ENCODE measurements at places on chromosomes 1 and 21.

DNA sequence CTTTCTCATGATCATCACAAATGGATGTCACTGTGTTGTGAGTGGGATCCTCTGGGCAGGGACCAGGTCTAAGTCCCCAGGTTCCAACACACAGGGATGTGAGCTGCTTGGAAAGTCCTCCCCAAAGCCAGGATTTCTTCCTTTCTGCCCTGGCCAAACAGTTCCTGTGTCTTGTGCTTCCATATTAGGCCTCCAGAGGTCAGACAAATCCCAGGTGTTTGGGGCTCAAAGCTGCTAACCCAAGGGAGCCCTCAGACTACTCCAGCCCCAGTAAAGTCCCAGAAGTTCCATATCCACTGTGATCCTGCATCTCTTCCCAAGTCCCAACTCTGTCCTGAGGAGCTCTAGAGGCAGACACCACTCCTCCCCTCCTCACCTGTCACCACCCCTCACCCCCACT is 27.7 kb upstream of the MAGOH start:
- no peak overlapping the region for H3K27ac ChIP-seq
- H3K4me3 ChIP-seq, result no peak overlapping the region
- no peaks in the 10 kb centered on the region for H3K27me3 ChIP-seq
- H3K4me1 ChIP-seq, result no peaks in the 10 kb centered on the region

DNA sequence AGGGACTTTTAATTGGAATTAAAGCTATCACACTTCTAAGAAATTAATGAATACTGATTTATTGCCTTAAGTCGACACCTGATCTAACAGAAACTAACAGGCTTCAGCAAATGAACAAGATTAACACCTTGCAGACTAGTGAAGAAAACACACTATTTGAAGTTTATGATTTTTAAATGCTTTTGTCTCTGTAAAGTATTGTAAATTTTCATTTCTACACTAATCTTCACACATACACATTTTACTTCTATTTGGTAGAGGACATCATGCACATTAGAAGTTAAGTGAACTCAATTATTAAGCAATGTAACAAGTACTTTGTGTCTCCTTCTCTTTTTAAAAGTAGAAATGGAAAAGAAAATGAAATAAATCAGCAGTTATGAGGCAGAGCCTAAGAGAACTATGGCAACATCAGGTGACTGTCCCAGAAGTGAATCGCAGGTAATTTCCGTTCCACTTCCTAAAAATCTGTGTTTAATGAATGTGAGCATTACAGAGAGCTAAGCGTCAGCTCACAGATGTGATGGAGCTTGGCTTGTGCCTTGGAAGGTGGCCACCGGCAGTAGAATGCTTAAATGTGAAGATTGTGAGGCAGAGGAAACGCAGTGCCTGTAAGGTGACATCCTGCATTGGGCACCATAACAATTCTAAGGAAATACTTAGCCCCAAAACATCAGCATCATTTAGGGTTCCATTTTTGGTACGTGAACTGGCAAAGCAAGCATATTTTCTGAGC is 1.2 kb downstream of the PRMT2 start:
- H3K4me3 ChIP-seq, result peak overlapping the region; percentile 99
- DNase-seq, result no peak
- H3K36me3 ChIP-seq, result no peaks in the 10 kb centered on the region
- no peaks in the 10 kb centered on the region for H3K27me3 ChIP-seq
- peaks cover 33% of the 10 kb centered on the region for H3K4me1 ChIP-seq
- peak overlapping the region; percentile 97 for H3K27ac ChIP-seq

DNA sequence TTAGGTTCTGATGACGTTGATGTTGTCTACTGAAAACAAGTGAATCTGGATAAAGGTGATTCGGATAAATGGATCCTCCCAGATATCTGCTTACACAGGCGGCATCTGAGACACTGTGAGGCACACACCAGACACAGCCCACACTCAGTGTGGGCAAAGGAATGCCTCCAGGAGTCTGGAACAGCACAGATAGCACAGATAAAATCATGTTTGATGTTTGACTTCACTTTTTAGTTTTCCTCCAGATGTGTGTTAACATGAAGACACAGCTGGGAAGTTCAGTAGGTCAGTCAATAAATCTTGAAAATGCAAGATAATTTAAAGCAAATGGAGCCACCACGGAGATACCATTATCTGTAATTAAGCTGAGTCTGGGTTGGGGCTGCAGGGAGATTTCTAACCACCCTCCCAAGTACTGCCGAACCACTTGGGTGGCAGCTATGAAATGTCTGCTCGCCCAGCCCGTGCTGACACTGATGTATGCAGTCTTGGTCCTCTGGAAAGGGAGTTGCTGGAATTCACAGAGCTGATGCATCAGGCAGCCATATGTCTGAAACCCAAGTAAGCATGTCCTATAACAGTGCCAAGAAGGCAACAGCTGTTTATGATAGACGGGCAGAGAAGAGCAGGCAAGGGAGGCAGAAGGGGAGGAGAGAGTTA is 11.7 kb downstream of the CAPN9 start:
- H3K4me1 ChIP-seq, result no peaks in the 10 kb centered on the region
- DNase-seq, result no peak
- H3K27ac ChIP-seq, result no peak overlapping the region
- no peak overlapping the region for H3K4me3 ChIP-seq
- H3K27me3 ChIP-seq, result no peaks in the 10 kb centered on the region

DNA sequence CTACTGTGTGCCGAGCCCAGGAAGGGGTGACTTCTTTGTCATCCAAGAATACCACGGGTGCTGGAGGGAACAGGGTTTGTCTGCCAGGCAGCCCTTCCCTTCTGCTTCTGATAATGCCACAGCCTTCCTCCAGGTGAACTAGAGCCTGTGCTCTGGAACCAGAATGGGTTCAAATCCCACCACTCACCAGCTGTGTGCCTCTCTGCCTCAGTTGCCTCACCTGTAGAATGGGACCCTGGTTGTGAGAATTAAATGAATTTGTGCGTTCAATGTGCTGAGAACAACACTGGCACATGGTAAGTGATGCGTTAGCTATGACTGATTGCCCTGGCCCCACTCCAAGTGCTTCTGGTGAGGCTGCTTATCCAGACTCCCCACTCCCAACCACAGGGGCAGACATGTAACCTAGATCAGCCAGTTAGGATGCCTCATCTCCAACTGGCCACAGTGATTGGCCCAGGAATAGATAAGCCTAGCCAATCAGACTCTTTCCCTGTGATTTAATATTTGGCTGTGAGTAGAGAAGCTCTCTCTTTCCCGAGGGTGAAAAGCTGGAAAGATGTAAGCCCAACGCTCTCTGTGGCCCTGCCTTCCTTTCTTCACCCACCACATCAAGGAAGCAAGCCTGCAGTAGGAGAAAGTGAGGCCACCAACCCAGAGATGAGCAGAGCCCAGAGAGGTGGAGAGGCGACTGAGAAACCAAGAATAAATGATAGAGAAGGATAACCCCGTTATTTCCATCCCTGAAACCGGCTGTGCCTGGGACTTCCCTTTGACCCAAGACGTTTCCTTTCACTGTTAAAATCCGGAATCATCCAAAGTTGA is 20.8 kb upstream of the LAPTM5 start:
- no peaks in the 10 kb centered on the region for H3K36me3 ChIP-seq
- peak; percentile 86 for DNase-seq
- peaks cover 9% of the 10 kb centered on the region for H3K27me3 ChIP-seq

DNA sequence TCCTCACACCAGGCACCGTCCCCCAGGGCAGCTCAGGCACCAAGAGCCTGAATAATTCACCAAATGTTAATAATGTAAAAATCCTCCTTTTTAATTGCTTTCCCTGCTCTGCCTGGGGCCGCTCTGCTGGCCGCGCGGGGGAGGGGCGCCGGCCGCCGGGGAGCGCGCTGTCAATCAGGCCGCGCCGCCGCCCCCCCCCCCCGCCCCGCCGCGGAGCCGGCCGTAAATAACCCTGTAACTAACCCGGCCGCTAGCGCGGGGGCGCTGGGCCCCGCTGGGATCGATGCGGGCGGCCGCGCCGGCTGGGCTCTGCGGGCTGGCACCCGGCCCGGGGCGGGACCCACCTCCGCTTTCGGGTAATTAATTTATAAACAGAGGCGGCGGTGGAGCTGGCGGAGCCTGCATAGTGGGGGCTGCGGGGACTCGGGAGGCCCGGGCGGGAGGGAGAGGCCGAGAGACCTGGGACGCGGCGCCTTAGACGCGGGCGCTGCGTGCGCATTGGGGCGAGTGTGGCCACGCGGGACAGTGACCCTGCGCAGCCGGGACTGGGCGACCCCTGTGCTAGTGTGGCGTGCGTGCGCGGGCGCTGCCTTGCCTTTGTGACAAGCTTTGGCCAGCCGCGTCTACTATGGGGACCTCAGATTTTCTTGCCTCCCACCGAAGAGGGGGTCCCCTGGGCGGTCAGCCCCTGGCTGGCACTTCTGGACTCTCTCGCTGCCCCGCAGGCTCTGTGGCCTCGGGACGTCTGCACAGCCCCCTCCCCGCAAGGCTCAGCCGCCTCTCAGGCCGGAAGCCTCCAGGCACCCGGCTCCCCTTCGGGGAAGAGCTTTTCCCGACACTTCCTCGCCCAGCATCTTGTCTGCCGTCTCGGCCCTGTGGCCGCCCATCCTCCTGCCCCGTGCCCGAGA is 16.6 kb downstream of the SAMD11 start:
- no peak overlapping the region for H3K27ac ChIP-seq
- DNase-seq, result no peak
- H3K4me3 ChIP-seq, result peak overlapping the region; percentile 14
- peaks cover 11% of the 10 kb centered on the region for H3K4me1 ChIP-seq
- peaks cover 2% of the 10 kb centered on the region for H3K36me3 ChIP-seq
- peaks cover 70% of the 10 kb centered on the region for H3K27me3 ChIP-seq

DNA sequence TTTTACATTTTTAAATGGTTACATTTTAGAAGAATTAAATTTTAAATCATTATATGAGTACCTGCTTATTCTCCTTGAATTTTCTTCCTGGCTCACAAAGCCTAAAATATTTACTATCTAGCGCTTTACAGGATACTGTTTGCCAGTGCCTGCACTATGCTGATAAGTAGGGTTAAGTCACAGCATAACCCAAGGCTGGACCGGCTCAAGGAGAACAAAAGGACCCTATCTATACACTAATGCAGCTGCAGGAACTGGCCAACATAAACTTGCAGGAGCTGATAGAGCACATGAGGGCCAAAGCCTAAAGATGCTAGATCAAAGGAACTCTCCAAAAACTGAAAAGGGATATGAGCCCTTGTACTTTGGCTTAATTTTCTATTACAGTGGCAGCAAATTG is 1086.9 kb upstream of the TMPRSS15 start:
- no peak overlapping the region for H3K27ac ChIP-seq
- H3K4me3 ChIP-seq, result no peak overlapping the region

DNA sequence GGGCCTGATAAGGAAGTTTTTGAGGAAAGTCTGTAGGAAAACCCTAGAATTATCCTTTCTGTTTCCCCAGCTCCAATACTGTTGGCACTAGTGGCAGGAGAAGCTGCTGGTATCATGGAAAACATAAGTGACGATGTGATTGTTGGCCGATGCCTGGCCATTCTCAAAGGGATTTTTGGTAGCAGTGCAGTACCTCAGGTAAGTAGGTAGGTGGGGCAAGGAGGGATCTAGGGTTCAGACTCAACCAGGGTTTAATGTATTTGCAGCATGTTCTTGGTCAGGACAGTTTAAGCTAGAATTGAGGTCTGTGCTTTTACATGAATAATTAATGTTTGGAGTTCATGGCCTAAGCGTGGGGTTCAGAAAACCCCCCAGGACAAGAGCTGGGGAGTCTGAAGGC is 62.1 kb downstream of the KDM1A start:
- DNase-seq, result no peak
- peaks cover 61% of the 10 kb centered on the region for H3K36me3 ChIP-seq

DNA sequence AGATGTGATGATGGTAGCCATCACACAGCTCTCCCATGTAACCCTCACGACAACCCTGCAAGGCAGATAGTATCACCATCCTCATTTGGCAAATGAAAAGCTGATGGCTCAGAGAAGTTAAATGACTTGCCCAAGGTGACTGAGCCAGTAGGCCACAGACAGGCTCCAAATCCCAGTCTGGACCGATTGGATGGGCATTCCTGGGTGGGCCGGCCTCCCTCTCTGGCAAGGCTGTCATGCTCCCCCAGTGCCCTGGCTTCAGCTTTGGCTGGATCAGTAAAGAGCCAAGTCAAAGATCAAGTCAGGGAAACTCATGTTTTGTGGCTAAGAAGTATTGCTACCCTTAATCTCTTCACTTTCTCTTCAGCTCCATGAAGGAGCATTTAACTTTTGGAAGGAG is 41.2 kb downstream of the CDCP2 start:
- H3K27me3 ChIP-seq, result no peaks in the 10 kb centered on the region
- no peak overlapping the region for H3K27ac ChIP-seq
- H3K4me3 ChIP-seq, result no peak overlapping the region
- H3K4me1 ChIP-seq, result peaks cover 6% of the 10 kb centered on the region

- peaks cover 66% of the 10 kb centered on the region for H3K27me3 ChIP-seq
- H3K27ac ChIP-seq, result no peak within 1 kb of the TSS
- H3K4me1 ChIP-seq, result peaks cover 3% of the 10 kb centered on the region
- no peak for DNase-seq
- H3K4me3 ChIP-seq, result peak within 1 kb of the TSS; percentile 49
- no peaks in the 10 kb centered on the region for H3K36me3 ChIP-seq
These were observed at the start of gene MAN1C1 for GRCh38 chr1:25616095-25616986. Gene MAN1C1, plus strand, starts transcription at chr1:25616791. Its CDS starts 1,007 bp downstream, at chr1:25617798.

GRCh38 chr1:37947364-37947763 is 511 bp upstream of the INPP5B start:
- DNase-seq, result no peak
- H3K36me3 ChIP-seq, result no peaks in the 10 kb centered on the region

- peaks cover 26% of the 10 kb centered on the region for H3K4me1 ChIP-seq
- no peak overlapping the region for H3K27ac ChIP-seq
- DNase-seq, result no peak
- no peaks in the 10 kb centered on the region for H3K36me3 ChIP-seq
- H3K27me3 ChIP-seq, result peaks cover 46% of the 10 kb centered on the region
- no peak overlapping the region for H3K4me3 ChIP-seq
These were observed 3.4 kb downstream of the POU3F1 start for GRCh38 chr1:38043036-38043747.

DNA sequence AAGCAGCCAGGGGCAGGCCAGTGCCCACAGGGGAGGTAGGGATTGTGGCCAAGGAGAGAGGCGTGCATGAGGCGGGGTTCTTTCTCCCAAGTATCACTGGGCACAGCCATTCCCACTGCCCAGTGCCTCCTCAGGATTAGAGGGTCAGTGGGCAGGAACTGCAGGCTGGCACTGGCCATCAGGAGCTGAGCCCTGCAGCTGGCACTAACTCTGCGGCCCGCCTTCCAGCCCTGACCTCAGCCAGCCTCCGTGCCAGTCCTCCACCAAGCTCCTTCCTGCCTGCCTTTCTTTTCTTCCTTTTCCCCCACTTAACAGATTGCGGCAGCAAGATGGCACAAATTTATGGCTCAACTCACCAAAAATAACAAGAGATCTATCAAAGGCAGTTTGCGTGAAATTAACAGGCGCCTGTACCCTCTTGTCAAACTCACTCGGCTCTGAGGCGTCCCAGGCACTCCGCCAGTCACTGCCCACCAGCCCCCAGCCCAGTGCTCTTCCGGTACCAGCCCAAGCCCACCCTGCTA is 11.1 kb downstream of the ADGRB2 start:
- no peak for DNase-seq
- H3K27me3 ChIP-seq, result peaks cover 5% of the 10 kb centered on the region
- no peak overlapping the region for H3K27ac ChIP-seq

DNA sequence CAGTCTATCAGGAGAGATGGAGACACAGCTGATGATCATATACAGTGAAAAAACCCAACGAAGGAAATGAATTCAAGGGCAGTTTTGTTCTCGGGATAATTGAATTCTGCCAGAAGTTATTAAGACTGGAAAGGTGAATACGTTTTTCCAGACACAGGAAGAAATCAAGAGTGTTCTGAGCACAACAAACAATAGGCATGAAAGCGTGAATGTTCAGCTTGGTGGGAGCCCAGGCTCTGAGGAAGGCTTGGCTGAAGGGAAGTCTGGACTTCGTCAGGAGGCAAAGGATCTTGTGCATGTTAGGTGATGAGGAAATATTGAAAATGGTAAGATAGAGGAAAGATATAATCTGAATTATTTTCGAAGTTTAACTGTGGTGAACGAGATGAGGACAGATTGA is 50.4 kb downstream of the CYYR1 start:
- H3K27me3 ChIP-seq, result no peaks in the 10 kb centered on the region
- H3K4me1 ChIP-seq, result no peaks in the 10 kb centered on the region
- no peak overlapping the region for H3K4me3 ChIP-seq
- no peak overlapping the region for H3K27ac ChIP-seq
- no peaks in the 10 kb centered on the region for H3K36me3 ChIP-seq

Measured in keratinocyte (primary cell).